KG1 (cell line): ENCODE measurements at places on chromosomes 4 and X.

- no peak for DNase-seq
These were observed 106.9 kb upstream of the MID1IP1 start for GRCh38 chrX:38694394-38694793.

DNA sequence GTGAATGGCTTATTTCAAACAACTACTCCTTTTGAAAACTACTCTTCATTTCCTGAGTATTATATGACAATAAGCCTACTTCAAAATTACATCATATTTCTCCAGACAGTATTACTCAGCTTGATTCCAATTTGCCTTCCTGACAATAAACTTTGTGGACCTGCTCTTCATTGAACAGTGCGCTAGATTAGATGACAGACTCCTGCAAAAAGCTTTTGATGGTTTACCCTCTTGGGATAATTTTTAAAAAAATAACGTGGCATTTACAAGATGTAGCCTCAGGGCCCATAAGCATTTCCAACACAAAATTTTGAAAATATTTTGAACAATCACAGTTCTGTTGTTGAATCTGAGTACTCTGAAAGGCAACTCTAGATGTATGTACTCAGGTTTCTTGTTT is 25.9 kb downstream of the MGAT4D start:
- no peak for DNase-seq

- DNase-seq, result no peak
These were observed 27.6 kb upstream of the AGTR2 start for GRCh38 chrX:116142976-116143375.

DNA sequence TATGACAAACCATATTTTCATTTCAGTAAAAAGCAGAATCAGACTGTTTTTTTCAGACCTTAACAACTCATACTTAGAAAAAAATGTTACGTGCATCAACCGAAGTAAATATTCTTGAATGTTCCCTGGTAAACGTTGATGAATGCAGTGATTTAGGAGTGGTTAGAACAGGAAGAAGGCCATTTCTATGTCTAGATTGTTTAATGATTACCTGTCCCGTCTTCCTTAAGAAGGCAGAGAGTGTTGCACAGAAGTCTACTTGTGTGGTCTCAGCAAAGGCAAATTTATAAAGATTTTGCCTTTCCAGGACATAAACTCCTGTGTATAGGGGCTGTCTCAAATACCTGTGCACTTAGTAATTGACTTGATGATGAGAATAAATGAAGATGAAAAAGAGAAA is 134.5 kb downstream of the MGST2 start:
- no peak for DNase-seq

GRCh38 chr4:77538574-77539157 is 67.0 kb upstream of the CXCL13 start:
- DNase-seq, result no peak

DNA sequence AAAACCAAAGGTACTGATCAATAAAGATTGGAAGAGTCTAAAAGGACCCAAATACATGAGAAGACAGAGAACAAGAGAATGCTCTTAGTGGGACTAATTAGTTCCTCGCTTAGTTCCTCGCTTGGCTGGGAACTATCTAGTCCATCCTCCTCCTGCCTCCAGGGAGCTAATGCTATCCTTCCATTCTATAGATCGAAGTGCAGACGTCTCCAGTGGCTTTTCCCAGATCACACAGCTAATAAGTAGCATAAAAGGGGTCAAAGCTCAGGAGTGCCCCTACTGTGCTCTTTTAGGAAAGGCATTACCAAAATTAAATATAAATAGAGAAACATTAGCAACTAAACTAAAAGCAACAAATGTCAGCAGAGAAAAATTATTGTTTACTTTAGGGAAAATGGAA is 42.3 kb upstream of the PPARGC1A start:
- DNase-seq, result no peak

- DNase-seq, result no peak
These were observed 292.4 kb upstream of the PITX2 start for GRCh38 chr4:110915301-110915700.

- DNase-seq, result no peak
These were observed 25.1 kb upstream of the PRDM8 start for GRCh38 chr4:80172203-80172602.

DNA sequence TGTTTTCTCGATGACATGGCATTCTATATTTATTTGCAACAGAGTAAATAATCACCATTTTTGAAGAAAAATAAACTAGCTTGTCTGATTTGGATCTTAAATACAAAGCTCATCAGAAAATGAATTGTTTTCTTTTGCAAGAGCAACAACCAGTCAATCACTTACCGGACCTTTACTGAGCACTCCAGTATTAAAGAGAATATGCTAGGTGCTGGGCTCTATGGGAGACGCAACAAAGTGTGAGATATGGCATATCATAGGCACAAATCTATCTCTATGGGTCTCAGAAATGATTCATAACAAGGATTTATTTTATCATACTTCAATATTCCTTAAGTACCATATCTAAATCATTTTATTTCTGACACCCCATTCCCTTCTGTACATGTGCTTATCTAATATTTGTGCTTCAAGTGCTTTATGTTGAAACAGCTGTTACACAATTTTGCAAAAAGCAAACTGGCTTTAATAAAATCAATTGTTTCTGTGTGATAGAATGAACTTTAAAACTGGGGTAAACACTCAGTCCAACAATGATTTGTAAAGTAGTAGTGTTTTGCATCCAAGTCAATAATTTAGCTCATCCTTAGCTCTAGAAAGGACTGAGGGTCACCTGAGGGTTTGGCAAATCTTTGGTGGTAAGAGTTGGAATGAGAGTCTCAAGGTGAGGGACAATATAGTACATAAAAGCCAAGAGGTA is 88.4 kb upstream of the SPANXB1 start:
- DNase-seq, result no peak

DNA sequence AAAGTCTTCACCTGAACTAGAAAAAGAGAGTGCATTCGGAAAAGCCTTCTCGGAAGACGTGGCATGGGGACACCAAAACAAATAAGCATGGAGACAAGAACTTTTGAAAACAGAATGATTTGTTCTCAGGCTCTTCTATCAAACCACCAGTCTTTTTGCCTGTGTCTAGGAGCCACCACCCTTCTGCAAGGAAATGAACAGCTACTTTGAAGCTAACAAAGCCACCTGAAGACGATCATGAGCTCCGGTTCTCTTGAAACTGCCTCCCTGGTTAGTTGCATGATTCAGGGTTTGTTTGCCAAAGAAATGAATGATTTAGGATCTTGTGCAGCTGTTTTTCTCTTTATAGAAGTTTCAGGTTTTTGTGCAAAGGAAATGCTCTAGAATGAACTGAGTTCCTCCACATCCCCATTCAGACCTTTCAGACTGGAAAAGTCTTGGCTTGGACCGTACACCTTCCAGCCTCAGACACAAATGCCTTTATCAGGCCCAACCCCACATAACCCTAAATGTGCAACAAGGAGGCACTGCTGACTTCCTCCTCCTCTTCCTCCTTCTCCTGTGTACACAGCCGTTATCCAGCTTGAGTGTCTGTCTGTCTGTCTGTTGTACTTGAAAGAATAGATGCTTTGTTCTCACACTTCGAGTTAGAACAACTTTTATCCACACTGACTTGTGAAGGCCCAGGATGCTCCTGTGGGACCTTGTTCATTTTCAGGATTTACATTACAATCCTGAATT is 334.8 kb upstream of the KLF3 start:
- DNase-seq, result no peak

DNA sequence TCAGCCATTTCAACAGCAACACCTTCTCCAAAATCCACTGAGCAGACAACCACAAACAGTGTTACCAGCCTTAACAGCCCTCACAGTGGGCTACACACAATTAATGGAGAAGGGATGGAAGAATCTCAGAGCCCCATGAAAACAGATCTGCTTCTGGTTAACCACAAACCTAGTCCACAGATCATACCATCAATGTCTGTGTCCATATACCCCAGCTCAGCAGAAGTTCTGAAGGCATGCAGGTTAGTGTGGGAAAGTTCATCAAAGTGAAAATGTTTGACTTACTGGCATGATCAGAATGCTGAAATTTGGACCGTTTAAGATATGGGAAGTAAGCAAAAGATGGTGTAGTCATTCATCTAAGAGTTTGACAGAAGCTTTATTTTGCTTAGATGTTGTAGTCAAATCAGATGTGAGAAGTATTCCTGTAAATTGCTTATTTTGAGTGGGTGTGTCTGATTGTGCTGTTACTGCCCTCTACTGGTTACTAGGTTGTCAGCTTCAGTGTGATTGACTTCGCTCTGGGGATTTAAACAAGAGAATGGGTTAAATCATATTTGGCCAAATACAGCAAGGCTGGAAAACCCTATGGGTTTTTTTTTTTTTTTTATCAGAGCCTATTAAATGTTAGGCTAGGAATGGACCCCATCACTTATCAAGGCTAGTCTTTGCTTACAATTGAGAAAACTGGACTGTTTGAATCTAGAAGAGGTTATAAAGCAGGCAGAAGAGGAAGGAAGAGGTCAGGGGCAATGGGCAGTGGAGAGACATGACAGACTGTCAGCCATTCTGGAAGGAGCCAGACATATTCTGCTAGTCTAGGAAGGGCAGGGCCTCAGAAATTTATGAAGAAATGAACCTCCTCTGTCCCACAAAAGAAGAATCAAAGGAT is 130.3 kb downstream of the DIPK2B start:
- no peak for DNase-seq

DNA sequence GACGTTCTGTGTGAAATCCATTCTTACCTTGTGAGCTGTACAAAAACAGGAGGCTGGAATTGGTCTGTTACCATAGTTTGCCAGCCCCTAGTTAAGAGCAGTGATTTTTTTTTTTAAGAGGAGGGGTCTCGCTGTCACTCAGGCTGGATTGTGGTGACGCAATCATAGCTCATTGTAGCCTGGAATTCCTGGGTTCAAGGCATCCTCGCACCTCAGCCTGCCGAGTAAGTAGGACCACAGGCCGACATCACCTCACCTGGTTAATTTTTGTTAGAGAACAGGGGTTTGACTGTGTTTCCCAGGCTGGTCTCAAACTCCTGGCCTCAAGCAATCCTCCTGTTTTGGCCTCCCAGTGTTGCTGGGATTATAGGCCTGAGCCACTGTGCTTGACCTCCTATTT is 7.5 kb downstream of the USP9X start:
- no peak for DNase-seq

GRCh38 chr4:106426069-106426468 is 57.5 kb upstream of the GIMD1 start:
- no peak for DNase-seq

DNA sequence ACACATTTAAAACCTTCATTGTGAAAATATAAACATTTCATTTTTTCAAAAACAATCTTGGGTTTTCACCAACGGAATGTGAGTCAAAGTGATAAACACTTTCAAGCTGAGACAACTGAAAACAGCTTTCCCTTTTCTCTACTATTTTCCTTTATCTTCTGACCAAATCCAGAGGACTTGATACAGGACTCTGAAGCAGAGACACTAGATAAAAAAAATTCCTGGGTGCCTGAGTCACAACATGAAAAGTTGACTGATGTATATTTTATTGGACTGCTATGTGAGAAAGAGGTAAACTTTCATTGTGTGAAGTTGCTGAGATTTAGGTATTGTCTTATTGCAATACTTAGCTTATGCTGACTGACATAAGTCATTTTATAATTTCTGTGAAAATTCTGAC is 411.2 kb downstream of the SPOCK3 start:
- no peak for DNase-seq

DNA sequence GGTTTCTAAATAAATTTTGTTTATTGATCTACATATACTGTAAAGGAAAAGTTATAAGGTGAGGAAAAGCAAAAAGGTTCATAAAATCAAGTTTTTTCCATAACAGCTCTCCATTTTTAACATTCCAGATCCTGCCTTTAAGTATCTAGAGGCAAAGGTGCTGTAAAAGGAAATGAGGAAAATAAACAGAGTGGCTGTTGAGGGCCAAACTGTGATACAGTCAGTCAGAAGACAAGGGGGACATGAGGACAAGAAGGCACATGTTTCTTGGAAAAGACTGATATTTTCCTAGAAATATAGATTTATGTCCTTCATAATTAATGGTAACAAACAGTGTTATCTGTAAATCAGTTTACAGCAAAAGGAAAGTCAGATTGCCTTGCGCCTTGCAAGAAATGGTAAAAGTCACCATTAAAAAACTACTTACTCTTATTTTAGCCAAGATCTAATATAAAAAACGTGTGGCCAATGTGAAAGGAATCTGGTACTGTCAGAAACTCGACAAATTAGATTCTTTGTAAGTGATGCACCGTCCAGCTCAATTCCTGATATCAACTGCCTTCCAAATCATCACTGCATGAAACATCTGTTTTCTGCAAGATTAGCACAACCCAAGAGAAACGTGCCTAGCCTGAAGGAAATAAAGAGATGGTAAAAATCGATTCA is 34.0 kb upstream of the VEGFD start:
- DNase-seq, result no peak
